ENCODE measurements at places on chromosomes 12 and 14. TPM values are rescaled to one million over a fixed set of nuclear protein-coding genes. Genes with fewer than 3 reads are reported as not detected.

Gene TAC3
- polyA plus RNA-seq: not detected

Gene P2RX2
- polyA plus RNA-seq: not detected

DNA sequence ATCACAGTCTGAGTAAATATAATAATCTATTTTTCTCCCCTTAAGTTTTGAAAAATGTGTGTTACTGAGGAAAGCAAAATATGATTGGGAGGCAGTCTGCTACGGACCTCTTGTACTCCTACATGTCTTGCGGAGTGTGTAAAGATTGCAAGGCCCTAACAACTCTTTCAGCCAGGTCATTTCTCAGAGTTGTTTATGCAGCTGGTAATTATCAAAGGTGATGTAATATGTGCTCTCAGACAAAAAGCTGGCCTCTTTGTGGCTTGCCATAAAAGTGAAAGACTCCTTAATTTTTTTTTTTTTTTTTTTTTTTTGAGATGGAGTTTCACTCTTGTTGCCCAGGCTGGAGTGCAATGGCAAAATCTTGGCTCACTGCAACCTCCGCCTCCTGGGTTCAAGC lies 40.5 kb upstream of the MON2 start:
- no peak for DNase-seq

GRCh38 chr14:65824285-65824977 lies 411.9 kb downstream of the FUT8 start:
- DNase-seq: peak; percentile 37

GRCh38 chr14:22155571-22155970 lies 433.5 kb downstream of the DAD1 start:
- DNase-seq: no peak

Gene CMTM5
- not detected for polyA plus RNA-seq

- no peak for DNase-seq
Observed at GRCh38 chr12:2646341-2646740, 148.4 kb upstream of the FKBP4 start.

Gene FAM186B
- 0.33 TPM for polyA plus RNA-seq

DNA sequence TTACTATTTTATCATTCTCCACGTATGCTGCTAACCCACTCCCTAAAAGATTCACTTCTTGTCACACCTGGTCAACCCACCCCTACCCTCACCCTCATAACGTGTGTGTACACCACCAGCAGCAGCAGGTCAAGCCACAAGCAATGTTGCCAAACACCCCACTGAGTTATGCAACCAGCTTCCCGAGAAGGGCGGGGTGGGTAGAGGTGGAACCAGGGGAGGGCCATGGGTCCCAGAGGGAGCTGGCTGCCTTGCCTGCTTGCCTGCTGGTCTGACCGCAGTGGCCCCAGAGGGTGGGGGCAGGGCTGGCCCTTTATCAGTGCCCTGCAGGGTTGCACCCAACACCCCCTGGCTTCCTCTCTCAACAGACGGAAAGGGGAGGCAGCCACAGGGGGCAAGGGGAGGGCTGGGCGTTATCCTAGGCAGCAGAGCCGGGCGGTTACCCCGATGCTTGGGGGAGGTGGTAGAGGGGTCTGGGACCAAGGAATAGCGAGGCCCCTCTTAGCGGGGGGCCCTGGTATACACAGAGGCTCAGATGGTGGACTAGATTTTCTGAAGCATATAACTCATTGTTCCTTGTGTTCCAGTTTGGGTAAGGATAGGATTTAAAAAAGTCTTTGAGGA lies 3.5 kb upstream of the NFE2 start:
- DNase-seq: peak; percentile 96

GRCh38 chr12:12835378-12836146 lies 22.4 kb downstream of the DDX47 start:
- no peak for DNase-seq

DNA sequence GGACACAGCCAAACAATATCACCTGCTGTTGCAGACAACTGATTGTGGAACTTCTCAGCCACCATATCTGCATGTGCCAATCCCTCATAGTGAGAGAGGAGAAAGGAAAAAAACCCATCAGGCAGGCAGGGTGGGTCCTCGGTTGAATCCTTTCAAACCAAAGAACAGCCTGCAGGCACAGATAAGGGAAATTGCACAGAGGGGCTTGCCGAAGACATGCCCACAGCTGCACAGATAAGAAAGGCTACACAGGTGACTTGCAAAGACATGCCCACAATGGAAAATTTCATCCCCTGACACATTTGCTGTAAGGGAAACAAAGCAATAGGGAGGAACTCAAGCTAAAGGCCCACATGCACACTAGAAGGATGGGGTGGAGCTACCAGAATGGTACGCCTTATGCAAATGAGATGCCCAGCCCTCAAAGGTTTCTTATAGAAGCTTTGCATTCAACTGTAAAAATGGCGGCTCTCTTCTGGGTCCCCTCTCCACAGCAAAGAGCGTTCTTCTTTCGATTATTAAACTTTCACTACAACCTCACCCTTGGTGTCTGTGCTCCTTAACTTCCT lies 170.0 kb upstream of the TMPO start:
- no peak for DNase-seq

GRCh38 chr12:107778383-107779025 lies 4.0 kb downstream of the ASCL4 start:
- no peak for DNase-seq

- no peak for DNase-seq
Observed at GRCh38 chr12:31201382-31201781, 124.6 kb downstream of the SINHCAF start.

Gene AJUBA
- polyA plus RNA-seq: 23.4 TPM

Data from liver (tissue), 10 donors.